ENCODE measurements at places on chromosomes 12 and 14.

GRCh38 chr12:123050913-123051312 lies 70.4 kb downstream of the ARL6IP4 start:
- DNase-seq, result no peak

DNA sequence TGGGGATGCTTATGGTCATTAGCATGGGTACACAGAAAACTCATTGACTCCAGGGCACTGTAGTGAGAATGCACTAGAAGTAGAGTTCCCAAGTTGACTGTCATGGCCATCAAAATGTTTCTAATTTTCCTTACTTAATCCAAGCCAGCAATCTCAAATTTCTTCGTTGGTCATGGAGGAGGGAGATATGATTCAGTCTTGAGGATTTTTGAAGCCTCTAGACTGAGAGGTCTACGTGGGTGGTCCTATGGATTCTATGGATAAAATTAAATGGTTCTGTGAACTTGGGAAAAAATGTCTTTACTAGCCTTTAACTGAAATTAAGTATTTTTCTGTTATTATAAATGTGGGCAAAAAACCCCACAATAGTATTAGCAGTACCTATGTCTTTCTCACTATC lies 508.5 kb downstream of the FUT8 start:
- no peak for DNase-seq

GRCh38 chr12:84058136-84058535 lies 854.5 kb downstream of the SLC6A15 start:
- DNase-seq, result no peak

- DNase-seq, result no peak
Observed at GRCh38 chr14:94676495-94677185, 64.4 kb downstream of the SERPINA3 start.

DNA sequence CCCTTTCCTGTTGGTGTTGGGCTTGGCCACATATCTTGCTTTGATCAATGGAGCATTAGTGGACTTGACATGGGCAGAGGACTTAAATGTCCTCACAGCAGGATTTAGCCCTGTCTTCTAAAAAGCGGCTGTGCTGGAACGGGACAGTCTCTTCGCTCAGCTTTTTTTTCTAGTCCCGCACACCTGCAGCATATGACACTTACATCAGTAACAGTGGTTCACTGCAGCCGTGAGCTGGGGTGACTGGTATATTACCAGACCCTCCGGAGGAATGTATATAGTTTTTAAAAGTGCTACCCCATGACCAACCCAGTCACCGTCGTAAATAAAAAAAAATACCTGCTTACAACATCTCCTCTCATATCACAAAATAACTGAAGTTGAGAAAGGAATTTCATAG lies 164.5 kb downstream of the CRADD start:
- no peak for DNase-seq

DNA sequence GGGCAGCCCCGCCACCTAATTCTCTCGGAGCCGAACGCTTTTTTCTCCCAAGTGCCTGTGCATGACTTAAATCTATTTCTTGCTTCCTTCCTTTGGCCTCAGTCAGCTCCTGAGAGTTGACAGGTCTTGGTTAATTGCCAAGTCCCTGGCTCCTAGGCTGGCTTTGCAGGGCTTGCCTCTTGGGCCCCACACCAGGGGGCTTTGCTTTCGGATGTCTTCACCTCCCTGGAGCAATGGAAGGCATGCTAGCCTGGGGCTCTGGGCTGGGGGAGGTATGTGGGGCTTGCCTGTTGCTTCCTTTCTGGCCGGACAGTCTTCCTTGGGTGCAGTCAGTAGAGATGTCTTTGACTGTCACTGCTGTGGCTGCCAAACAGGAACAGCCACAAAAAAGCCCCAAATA lies 2.2 kb upstream of the KRT80 start:
- no peak for DNase-seq

DNA sequence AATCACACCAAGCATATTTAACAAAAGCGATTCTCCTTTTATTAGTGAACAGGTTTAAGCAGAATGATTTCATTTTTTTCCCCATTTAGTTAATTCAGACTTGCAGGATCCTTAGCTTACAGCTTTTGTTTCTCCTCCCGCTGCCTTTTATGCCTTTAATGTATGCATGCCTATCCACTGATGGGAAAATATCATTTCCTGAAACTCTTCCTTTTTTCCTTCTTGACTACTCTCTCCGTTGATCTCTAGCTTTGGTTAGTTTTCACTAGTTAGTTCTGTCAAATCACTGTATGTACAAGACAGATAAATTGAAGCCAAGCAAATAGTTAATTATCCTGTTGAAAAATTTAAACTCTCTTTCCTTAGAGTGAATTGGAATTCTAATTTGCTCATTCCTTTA lies 26.3 kb downstream of the NKX2-1 start:
- no peak for DNase-seq

DNA sequence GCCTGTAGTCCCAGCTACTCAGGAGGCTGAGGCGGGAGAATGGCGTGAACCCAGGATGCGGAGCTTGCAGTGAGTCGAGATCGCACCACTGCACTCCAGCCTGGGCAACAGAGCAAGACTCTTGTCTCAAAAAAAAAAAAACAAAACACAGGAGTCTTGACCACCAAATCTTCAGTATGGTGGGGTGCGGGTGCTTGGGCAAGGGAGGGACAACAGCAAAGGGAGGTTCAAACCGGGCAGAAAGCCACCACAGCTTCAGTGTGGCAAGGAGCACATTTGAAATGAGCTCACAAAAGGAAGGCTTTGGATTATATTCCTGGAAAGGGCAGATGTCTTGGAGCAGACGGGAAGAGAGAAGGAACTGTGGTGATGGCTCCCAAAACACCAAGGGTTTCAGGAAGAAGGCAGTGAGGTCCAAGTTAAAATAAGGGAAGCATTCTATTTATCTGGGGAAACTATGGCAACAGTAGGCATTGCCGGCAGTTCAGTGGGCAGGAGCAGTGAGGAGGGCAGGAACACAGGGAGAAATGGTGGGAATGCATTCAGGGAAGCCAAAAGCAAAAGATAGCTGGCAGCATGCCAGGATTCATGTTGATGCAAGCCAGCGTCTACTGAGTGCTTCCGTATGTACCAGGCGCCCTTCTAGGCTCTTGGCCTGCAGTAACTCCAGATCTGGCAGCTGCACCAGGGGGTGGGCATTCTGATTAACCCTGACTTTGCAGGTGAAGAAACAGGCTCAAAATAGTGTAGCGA lies 51.0 kb upstream of the SRSF5 start:
- no peak for DNase-seq

DNA sequence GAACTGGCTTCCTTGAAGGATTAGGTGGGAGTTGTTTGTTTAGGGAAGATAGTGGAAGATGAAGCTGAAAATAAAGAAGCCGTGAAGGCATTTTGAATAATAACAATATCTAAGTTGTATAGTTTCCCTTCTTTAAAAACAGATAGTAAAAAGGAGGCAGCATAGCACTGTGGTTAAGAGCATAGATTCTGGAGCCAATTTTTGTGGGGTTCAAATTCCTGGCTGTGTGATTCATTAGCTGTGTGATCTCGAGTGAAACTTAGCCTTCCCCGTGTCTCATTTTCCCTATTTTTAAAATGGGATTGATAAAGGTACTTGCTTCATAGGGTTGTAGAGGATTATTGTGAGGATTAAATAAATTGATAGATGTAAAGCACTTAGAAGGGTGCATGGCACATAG lies 104.5 kb downstream of the MYRFL start:
- no peak for DNase-seq

DNA sequence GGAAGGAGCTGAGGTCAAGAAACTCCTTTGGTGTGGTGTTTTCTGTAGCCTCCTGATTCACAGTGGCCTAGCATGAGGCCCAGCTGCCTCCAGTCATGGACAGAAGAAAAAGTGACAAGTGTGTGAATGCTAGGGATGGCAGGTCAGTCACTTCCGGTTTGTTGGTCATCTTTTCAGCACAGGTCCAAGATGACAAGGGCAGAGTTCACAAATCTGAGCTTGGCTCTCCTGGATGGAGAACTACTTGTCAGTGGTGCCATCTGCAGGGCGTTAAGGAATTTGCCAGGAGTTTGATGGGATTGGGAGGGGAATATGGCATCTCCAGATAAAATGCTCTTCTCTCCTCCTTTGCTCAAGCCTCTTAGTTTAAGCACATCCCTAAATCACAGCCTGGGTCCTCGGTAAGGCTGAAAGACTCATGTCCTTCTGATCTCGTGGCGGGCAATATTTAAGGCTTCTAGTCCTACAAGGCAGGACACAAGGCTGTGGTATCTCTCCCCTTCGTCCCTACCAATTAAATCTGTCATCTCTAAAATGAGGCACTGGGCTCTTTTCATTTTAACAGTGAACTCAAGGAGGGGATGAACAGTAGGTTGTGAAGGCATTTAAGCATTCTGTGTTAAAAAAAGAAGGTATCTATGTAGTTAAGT lies 10.0 kb downstream of the TUBA1B start:
- DNase-seq, result no peak

DNA sequence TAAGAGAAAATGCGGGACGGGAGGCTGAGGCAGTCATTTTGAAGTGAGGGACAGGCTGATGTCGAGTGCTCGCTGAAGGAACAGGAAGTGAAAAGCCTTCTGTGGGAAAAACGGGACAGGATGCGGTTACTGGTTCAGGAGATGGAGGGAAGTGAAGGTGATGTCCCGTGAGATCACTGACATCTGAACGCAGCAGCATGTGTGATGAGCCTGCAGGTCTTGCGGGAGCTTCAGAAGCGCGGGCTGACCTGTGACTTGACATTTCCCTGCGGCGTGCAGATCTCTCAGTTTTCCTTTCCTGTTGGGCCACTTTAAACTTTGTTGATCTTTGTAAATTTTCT lies 77.8 kb downstream of the DDX51 start:
- DNase-seq, result no peak

DNA sequence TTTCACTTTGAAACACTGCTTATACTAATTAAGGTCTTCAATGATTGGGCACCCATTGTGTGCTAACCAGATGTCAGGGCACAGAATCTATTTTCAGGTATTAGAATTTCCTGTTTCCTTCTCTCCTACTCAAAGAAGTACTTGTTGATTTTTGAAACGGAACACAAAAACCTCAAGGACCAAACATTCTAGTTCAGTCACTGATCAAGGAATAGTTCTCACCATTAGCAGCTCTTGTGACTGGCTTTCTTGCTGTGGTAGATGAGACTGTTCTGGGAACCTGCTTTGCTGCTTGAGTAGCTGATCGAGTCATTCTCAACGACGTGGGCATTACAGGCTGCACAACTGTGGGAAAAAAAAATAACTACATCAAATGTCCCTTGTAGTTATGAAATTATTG lies 11.0 kb downstream of the DLGAP5 start:
- DNase-seq, result no peak

DNA sequence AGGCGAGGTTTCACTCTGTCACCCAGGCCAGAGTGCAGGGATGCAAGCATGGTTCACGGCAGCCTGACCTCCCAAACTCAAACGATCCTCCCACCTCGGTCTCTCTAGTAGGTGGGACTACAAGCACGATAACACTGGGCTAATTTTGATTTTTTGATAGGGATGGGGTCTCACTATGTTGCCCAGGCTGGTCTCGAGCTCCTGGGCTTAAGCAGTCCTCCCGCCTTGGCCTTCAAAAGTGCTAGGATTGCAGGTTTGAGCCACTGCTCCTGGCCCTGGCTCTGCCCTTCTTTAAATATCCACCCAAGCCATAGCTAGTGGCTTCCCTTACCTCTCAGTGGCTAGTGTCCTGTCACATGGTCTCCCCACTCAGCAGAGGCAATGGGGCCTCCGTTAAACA lies 17.8 kb downstream of the SFSWAP start:
- DNase-seq, result no peak

DNA sequence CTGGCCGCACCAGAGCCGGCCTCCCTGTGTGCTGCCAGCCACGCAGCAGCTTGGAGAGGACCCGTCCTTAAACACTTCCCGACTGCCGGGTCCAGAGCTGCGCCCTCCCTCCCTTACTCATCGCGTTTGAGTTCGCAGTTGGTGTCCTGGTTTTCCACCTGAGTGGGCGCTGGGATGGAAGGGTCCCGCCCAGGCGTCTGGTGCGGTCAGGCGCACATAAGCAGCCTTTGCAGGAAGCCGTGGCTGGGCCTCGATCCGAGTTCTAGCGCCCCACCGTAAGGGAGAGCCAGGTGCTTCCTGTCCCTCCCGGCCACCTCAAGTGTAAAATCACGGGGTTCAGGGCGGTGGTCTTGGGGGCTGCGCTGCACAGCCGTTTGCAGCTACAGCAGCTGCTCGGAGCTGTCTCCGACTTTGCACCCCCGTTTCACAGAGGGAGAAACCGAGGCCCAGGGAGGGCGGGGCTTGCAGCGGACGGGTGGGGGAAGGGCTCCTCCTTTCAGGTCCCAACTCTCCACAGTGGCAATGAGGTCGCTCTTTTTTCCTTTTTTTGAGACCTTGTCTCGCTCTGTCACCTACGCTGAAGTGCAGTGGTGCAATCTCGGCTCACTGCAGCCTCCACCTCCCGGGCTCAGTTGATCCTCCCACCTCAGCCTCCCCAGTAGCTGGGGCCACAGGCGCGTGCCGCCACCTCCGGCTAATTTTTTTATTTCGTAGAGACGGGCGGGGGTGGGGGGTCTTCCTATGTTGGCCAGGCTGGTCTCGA lies 51.3 kb downstream of the LRCOL1 start:
- DNase-seq, result no peak

Data from activated CD4-positive, alpha-beta T cell treated with anti-CD3 and anti-CD28 coated beads, Interleukin-2, amount 50 U/mL, for 4 hours (primary cell).